Osteocyte (in vitro differentiated cells): ENCODE measurements at places on chromosomes 5 and 9. TPM values are rescaled to one million over a fixed set of nuclear protein-coding genes. Genes with fewer than 3 reads are reported as not detected.

DNA sequence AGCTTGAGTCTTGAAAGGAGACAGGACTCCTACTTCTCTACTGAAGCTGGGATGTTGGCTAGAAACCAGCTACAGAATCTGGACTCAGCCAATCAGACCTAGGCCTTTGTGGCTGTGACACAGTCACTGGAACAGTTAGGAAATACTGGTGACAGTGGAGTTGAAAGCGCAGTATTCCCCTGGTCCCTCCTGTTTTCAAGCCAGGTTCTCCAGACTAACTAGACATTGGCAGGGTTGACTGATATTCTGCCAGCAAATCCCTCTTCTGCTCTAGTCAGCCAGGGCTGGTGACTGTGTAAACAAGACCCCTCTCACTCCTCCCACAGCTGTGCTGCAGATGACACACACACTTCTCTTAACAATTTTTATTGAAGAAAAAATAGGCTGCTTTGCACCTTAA, 8.7 kb downstream of the SHROOM1 start:
- no peaks in the 10 kb centered on the region for H3K27me3 ChIP-seq
- H3K36me3 ChIP-seq: no peaks in the 10 kb centered on the region
- no peak for DNase-seq
- no peak overlapping the region for H3K27ac ChIP-seq
- H3K4me3 ChIP-seq: no peak overlapping the region

DNA sequence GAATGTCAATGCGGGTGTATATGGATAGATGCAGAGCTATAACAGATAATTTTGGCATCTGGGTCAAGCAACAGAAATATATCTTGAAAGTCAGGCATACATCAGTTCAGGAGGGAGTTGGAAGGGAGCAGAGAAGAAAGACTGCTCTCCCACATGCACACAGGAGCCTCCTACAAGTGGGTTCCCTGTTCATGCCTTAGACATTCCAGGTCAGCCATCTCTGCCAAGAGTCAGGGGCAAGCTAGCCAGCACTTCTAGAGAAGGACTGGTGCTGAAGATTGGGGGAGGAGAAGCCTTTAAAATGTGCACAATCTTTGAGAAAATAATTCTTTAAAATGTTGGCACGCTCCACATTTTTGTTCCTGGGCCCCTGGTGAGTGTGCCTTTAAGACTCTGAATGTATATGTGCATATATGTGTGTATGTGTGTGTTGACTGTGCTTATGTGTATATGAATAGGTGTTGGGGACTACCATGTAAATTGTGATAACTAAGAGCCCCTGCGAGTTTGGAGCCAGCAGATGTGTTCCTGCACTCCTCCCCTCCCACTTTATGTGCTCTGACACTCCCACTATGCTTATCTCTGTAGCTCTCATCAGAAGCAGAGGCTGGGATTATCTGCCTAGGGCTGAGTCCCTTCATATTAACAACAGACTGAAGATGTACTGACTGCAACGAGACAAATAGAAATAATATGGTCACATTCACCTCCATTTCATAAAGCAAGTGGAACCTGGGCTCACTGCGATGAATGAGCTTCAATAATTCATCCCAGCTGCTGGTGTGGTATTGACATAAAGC, 21.5 kb upstream of the DELE1 start:
- H3K27ac ChIP-seq: no peak overlapping the region
- no peak overlapping the region for H3K4me3 ChIP-seq
- H3K27me3 ChIP-seq: peaks cover 43% of the 10 kb centered on the region
- H3K36me3 ChIP-seq: no peaks in the 10 kb centered on the region
- H3K4me1 ChIP-seq: no peaks in the 10 kb centered on the region
- no peak for DNase-seq

GRCh38 chr9:125085703-125086477, 57.4 kb downstream of the SCAI start:
- no peak for DNase-seq
- no peaks in the 10 kb centered on the region for H3K27me3 ChIP-seq
- no peak overlapping the region for H3K27ac ChIP-seq
- no peaks in the 10 kb centered on the region for H3K4me1 ChIP-seq

SLC4A9 gene
- not detected in 2 replicates for total RNA-seq
